SHP77 treated with DMSO at 0.1 percent for 48 hours (cell line): ENCODE measurements at places on chromosomes 2 and 18.

DNA sequence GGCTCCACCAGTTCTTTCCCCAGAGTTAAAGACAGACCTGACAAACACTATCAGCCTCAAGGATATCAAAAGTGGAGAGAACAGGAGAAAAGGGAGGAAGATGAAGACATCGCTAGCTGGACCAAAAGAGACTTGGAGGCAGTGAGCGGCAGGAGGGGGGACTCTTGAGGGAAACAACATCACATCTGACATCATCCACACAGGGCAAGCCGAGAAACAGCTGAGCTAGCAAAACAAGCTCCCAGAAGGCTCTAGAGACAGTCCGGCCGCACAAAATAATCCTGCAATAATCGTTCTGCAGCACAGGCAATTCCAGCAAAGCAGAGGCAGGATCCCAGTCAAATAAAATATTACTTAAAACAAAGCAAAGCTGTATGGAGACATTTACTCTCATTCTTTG is 239.8 kb downstream of the EN1 start:
- DNase-seq: no peak

- DNase-seq: peak; percentile 47
Measured at GRCh38 chr2:74391580-74392448, 11.7 kb upstream of the DCTN1 start.

- DNase-seq: no peak
Measured at GRCh38 chr2:148602885-148603561, 41.5 kb upstream of the EPC2 start.

DNA sequence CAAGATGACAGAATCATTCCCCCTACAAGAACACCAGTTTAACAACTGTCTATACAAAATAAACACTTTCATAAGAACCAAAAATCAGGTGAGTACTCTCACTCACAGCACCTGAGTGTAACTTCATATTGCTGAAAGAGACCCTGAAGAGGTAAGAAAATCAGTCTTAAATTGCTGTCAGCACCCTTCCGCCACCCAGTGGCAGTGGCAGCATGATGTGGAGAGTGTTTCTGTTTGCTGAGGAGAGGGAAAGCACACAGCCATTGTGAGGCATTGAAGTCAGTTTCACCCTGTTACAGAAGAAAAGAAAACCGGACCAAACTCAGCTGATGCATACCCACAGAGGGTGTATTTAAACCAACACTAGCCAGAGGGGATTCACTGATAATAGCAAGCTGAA is 1240.8 kb upstream of the CRIM1 start:
- no peak for DNase-seq

GRCh38 chr2:217465100-217465499 is 537.7 kb downstream of the TNS1 start:
- no peak for DNase-seq

DNA sequence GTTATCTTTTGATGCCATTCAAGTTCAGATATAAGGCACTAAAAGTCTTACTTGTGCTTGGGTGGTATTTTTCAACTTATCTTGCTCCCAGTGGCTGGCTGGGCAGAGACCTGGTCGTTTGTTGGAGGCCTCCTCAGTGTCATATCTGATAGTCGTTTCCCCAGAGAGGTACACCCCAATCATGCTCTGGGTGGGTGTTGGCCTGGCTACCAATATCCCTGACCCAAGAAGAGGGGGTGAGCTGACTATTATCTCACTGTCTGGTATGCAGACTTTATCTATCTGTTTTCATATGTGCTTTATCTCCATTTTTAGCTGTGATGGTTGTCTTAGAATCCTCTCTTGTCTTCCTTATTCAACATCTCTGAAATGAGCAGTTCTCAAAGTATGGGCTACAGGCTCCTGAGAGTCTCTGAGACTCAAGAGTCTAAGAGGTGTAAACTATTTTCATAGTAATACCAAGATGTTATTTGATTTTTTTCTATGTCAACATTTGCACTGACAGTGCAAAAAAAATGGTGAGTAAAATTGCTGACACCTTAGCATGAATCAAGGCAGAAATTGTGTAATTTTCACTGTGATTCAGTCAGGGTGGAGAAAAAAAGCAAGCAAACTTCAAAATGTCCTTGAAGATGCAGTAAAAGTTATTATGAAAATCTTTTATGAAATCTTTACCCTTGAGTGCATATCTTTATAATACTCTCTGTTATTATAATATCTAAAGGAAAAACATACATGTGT is 12.3 kb upstream of the PLEK start:
- no peak for DNase-seq

DNA sequence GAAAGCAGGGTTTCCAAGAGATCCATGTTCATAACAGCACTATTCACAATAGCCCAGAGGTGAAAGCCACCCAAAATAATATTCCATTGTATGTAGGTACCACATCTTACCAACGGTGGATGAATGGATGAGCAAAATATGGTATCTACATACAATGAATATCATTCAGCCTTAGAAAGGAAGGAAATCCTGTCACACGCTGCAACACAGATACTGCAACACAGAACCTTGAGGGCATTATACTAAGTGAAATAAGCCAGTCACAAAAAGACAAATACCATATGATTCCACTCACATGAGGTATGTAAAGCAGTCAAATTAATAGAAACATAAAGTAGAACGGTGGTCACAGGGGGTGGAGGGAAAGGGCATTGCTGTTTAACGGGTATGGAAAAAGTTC is 155.7 kb downstream of the DTNB start:
- no peak for DNase-seq

GRCh38 chr2:227774011-227774624 is 28.4 kb downstream of the SCYGR8 start:
- DNase-seq: no peak

DNA sequence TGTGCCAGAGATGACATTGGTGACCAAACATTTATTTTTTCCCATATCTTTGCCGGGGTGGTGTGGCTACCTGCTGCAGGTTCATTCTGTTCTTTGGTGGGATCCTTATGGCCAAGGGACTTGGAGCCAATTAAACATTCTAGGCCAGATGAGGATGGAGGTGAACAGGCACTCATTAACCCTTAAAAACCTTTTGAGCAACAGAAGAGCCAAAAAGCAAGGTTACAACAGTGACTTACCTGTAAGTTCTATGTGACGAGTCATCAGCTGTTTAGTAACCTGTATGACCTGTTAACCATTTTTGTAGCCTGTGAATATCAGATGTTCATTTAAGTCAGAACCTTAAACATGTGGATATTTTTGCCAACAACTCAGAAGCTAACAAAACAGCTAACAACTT is 105.6 kb downstream of the XRCC5 start:
- no peak for DNase-seq

DNA sequence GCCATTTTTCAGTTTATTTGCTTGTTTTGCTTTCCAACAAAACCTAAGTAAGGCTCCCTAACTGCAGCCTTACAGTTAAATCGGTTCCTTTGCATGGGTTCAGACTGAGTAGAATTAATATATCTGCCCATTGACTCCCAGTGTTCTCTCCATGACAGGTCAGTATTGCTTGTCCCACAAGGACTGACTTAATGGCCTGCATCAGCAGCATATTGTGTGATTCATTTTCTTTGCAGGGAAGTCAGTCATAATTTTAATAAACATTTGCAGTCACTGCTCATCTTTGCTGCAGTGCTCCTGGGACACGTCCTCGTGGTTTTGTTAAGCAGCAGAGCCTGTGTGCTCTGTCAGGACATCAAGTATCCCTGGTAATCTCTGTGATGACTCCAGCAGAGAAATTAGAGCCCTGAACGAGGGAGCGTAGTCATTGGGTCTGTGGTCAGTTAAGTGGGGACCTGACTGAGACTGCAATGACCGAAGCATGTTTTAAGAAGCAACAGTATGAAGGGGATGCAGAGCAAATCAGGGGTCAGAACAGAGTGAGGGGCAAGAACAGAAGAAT is 93.3 kb downstream of the CDH20 start:
- no peak for DNase-seq
